ENCODE measurements at places on chromosomes 4 and X.

DNA sequence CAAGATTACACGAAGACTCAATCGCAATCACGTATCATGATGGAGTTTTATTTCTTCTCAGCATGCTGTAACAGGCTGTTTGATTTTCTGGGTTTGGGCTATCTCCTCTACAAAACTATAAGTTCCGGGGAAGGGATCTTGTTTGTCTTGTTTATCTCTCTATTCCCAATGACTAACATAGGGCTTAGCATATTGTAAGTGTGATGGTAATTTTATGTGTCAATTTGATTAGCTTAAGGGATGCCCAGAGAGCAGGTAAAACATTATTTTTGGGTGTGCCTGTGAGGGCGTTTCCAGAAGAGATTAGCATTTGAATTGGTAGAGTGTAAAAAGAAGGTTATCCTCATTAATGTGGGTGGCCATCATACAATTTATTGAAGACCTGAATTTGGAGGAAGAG is 32.8 kb upstream of the C1GALT1C1 start:
- no peak for DNase-seq

- no peak for DNase-seq
Measured at GRCh38 chrX:72050011-72050410, 81.7 kb downstream of the RTL5 start.

GRCh38 chr4:77538144-77538543 is 67.5 kb upstream of the CXCL13 start:
- DNase-seq = no peak

DNA sequence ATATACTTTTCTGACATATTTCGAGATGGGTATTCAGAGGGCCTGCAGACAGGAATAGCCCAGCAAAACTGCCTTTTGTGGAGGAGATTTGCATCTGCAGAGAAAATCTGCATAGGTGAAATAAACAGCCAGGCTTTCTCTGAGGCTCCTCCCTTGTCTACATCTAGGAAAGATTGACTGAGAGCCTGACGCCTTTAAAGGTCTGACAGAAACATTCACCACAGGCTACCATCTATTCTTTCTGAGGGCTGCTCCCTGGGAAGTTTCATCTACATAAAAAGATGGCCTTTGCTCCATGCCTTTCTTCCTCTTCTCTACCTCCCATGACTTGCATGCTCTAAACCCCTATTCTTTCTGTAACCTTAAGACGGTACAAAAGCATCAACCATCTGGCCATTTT is 55.0 kb upstream of the AP1S2 start:
- DNase-seq = no peak

DNA sequence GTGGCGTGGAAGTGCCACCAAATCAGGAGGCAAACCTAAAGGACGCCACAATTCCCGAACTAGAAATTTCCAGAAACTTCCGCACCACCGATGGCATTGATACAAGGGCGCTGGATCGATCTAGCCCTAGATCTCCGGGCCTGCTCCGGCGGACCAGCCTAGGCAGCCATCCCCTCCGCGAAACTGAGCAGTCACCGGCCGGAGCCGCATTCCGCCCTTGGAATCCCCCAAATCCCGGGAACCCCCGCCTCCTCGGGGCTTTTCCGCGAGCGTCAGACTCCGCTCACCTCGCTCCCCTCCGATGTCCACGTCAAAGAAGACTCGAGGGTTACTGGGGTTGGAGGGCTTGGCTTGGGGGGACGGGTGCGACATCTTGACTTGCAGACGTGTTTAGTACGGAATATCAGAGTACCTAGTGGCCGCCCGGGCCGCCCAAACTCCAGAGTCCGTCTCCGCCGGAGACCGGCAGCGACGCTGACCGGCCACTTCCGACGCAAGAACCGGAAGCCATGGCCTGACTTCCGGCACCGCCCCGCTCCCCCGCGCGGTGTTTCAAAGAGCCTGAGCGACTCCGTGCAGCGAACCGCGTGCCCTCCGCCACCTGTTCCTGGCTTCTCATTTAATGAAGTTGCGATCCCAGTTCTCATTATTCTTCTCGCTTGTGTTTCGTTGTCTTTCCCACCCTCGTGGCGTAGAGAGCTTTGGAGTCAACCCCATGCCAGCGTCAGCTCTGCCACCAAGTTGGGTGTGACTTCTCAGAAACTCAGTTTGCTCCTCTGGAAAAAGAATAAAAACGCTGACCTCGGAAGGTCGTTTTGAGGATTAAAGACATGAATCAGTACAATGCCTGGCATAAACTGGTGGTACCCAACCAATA is at the start of gene PPID:
Gene PPID (minus strand): TSS at position 480 of the 877 bp plus-strand sequence. CDS start 108 bp downstream, at position 372.
- DNase-seq = peak; percentile 73

GRCh38 chr4:1328267-1329155 is 18.5 kb upstream of the UVSSA start:
- DNase-seq = no peak

GRCh38 chr4:155569960-155570515 is 96.6 kb upstream of the GUCY1A1 start:
- DNase-seq = no peak

GRCh38 chrX:39159921-39160507 is 358.8 kb downstream of the MID1IP1 start:
- DNase-seq = no peak

DNA sequence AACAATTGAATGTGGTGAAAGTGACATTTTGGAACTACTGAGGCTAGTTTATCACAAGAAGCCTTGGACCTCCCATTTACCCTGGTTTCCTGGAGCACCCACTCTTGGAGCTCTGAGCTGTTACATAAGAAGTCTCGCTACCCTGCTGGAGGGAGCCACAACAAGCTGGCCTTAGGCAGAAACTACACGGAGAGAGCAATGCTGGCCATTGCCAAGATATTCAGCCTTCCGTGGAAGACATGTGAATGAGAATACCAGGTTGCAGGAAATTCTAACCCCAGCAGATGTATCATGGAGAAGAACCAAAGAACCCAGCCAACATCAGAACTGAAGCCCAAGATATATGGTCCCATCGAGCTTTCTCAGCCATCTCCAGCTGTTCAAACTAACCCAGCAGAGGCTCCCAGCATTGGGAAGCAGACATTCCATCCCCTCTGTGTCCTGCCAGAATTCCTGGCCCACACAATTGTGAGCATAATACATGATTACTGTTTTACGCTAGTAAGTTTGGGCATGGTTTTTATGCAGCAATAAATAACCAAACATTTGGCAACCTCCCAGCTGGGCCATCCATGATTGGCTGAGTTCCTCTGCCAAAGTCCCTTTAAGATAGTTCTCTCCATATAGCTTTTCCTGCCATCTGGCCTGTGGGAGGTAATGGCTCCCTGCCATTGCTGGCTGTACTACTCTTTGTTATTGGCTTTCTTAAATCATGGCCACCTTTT is 17.9 kb upstream of the PDE5A start:
- no peak for DNase-seq

DNA sequence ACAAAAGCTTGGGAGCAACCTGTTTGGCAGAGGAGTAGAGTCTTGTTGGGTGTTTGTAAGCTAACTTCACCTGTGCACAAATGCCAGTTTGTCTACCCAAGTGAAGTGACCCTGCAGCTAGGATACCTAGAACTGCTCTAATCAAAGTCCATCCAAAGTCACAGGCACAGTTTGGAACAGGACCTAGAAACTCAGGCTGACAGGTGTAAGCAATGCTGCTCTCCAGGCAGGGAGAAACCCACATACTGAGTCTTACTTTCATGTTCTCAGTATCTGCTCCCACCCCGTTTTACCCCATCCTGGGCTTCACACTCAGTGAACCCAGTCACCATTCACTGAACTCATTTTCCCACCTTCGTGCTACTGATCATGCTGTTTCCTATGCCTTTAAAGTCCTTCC is 40.3 kb downstream of the MAML3 start:
- no peak for DNase-seq

GRCh38 chr4:24104158-24104565 is 214.3 kb upstream of the PPARGC1A start:
- no peak for DNase-seq

DNA sequence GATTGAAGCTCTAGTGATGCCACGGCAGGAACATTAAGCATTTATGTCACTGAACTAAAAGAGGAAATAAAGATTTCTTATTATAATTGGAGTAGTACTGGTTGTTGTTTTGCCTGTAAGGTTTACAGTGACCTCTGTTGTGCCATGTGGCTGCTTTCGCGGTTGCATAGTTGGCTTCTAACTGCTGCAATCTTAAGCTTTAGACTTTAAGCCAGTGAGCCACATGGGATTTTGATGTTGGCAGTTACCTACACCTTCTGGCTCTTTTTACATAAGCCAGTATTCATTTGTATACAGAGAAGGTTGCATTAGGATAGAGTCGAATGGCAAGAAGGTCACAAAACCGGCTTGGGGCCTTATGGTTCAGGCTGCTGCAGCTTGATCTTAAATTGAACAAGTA is 1311.6 kb downstream of the RAPGEF2 start:
- no peak for DNase-seq

GRCh38 chrX:20968996-20969395 is 405.2 kb upstream of the CNKSR2 start:
- no peak for DNase-seq

DNA sequence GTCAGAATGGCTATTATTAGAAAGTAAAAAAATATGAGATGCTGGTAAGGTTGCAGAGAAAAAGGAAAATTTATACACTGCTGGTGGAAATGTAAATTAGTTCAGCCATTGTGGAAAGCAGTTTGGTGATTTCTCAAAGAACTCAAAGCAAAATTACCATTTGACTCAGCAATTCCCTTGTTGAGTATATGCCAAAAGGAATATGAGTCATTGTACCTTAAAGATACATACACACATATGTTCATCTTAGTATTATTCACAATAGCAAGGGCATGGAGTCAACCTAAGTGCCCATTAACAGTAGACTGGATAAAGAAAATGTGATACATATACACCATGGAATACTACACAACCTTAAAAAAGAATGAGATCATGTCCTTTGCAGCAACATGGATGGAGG is 148.2 kb downstream of the COMMD8 start:
- DNase-seq = no peak

GRCh38 chr4:41541687-41542094 is 3.7 kb downstream of the LIMCH1 start:
- DNase-seq = no peak

DNA sequence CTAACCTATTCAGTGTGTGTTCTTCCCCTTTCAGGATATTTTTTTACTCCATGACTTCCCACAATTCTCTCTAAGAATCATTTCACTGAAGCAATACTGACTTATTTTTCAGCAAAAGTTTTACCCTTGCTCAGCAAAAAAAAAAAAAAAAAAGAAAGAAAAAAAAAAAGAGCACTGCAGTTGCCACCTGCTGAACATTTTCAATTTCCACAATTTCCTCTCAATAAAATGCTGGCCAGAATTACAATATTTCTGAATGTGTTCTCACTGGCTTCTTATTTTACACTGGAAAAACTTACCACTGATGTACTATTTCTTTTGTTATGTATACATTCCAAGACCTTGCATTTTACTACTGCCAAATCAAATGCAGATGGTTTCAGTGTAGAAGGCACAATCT is 210.4 kb downstream of the PAPSS1 start:
- DNase-seq = no peak

DNA sequence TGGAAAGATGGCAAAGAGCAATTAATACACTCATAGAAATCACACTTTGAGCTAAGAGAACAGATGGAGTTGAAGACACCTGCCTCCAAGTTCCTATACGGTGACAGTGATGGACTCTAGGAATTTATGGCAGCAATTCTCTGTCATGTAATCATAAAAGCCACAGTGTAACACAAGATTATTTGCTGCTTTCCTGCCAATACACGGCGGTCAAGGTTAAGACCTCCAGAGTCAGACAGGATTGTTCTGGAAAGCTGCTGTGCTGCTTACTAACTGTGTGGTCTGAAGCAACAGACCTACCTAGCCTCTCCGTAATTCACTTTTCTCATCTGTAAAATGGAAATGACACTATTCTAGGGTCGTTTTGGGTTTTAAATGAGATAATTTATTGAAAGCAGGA is 14.6 kb upstream of the KIT start:
- DNase-seq = no peak

Measured in stimulated activated CD4-positive, alpha-beta T cell treated with anti-CD3 and anti-CD28 coated beads, TNF-alpha, amount 100 ng/mL, for 48 hours (primary cell).